GOT3 (cell line): ENCODE measurements at places on chromosomes 1 and 21.

- no peak for DNase-seq
Observed at GRCh38 chr1:221636967-221637366, 104.9 kb downstream of the DUSP10 start.

GRCh38 chr1:193326296-193326695 lies 139.9 kb upstream of the B3GALT2 start:
- no peak for DNase-seq

- DNase-seq: no peak
Observed at GRCh38 chr1:104353580-104353979, 603.9 kb downstream of the AMY1C start.

DNA sequence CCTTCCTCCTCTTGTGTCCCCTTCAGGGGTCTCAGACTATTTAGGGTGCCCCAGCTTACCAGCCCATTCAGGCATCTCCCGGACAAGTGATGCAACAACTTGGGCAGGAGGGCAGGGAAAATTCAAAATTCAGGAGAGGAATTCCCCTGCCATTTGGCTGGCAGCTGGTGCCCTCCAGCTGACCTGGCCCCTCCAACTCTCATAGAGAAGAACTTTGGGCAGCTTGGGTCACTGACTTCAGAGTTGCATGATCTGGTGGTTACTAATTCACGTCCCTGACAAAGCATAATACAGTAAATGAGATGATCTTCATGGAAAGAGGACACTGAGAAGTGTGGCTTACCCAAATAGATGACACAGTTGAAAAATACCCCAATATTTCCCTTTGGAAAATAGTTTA lies at the start of gene FCAMR:
Gene FCAMR, minus strand, starts transcription at position 15 of the 400 bp plus-strand sequence. CDS start 335 bp downstream, outside the sequence.
- DNase-seq: no peak

DNA sequence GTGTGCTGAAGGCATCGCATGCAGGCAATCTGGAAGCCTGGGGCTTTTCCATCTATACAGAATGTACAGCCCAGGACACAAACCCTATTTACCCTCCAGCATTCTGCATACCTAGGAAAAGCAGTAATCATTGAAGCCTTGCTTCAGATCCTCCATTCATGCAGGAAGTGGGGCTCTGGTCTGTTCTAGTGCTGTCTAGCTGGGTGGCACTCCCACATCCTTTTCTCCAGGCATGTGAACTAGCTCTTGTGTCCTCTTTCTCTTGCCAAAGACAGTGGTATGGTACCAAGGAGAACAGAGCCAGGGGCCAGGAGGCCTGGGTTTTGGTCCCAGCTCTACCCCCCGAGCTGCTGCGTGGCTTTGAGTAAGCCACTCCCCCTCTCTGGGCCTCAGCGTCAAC lies 21.7 kb downstream of the LRP8 start:
- no peak for DNase-seq

- DNase-seq: no peak
Observed at GRCh38 chr21:37555672-37556261, 189.2 kb downstream of the DYRK1A start.
